Astrocyte of the spinal cord (primary cell): ENCODE measurements at places on chromosomes 5 and 9.

- DNase-seq = no peak
Measured at GRCh38 chr5:88092958-88093605, 175.6 kb downstream of the TMEM161B start.

GRCh38 chr5:143225511-143225910, 178.0 kb downstream of the NR3C1 start:
- DNase-seq = no peak

DNA sequence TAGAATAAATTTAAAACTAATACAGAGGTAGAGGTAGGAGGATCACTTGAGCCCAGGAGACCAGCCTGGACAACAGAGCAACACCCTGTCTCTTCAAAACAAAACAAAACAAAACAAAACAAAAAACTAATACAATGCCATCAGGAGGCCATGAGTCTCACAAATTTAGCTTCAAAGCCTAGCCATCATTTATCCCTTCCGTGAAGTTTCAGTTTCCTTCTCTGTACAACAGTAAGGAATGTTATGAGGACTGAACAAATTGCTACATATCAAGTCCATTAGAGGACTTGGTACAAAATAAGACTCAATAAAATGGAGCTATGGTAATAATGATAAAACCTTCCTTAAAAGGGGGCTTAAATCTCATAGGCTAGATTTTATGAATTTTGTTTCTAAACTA, 60.8 kb downstream of the MAPKAP1 start:
- DNase-seq = no peak

- DNase-seq = no peak
Measured at GRCh38 chr9:82443312-82443711, 454.7 kb downstream of the SPATA31D1 start.

GRCh38 chr5:18972177-18972576, 1015.8 kb downstream of the CDH18 start:
- DNase-seq = no peak

DNA sequence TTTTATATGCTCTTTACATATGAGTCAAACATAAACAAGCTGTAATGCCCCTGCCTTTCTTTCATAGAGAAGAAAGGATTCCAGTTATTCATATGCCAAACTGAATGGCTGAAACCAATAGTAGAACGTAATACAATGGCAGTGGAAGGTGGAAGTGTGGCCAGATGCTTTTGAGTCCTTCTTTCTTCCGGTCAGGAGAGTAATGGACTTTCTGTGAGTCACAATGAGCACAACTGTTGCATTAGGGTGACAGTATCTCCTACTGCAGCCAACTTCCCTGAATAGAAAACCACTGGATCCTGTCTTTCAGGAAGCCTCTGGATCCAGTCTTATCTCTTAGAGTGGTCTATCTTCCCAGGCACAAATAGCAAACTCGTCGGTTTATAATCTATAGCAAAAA, 855.2 kb downstream of the MAT2B start:
- peak; percentile 24 for DNase-seq

GRCh38 chr9:100673249-100673648, 95.4 kb downstream of the CAVIN4 start:
- DNase-seq = no peak

DNA sequence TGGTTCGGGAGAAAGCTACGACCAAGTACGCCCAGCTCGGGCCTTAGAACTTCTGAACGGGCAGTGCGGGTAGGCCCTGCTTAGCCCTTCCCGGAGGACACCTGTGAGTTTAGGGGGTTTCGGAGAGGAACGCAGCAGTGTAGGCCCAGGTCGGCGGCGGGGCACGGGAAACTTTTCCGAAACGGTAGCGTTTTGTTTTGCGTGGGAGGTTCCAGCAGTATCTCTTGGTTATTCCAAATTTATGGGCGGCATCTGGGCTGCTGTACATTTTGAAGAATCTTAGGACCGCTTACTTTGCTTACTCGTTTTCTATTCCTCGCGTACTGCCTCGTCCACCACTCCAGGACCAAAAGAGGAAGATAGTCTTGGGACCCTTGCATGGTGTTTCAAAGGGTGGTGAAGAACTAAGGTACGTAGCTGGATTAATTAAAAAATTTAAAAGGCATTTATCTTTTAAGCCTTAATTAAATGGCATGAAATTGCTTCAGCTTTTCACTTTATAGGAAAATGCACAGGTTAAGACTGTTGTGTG, 492 bp downstream of the TENT2 start:
- DNase-seq = no peak

DNA sequence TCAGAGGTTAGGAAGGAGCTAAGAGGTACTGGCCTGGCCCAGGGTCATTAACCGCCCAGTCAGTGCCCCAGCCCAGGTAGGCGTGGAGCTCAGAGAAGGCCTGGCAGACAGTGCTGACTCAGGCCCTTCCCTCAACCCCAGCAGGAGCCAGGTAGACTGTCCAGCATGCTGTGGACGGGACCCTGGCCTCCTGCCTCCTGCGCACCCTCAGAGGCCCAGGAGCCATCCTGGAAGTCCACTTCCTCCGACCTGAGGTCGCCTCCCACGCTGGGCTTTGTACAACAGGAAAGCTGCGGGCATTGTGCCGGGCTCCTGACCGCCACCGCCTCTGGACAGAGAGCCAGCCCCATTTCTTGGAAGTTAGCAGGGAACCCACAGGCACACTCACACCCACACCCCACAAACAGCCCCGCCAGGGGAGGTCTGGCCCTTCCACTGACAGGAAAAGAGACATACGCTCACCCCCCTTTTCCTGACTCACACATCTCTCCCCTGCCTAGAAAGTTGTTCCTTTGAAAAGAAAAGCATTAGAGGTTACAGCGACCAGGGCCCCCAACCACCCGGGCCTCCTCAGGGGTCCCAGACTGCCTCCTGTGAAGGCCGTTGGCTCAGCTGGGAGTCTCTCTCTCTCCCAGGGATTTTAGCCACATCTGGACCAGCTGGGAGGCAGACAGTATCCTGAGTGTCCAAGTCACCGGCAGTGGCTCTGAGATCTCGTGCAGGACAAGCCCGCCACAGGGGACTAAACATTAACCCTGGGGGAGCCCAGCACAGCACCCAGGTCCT, 7.7 kb downstream of the RALGDS start:
- DNase-seq = peak; percentile 74

- no peak for DNase-seq
Measured at GRCh38 chr5:176550275-176550831, 1.2 kb downstream of the CDHR2 start.

GRCh38 chr9:76803762-76804161, 39.5 kb downstream of the PCA3 start:
- no peak for DNase-seq

GRCh38 chr9:83199240-83199639, 136.3 kb upstream of the RASEF start:
- peak; percentile 60 for DNase-seq

DNA sequence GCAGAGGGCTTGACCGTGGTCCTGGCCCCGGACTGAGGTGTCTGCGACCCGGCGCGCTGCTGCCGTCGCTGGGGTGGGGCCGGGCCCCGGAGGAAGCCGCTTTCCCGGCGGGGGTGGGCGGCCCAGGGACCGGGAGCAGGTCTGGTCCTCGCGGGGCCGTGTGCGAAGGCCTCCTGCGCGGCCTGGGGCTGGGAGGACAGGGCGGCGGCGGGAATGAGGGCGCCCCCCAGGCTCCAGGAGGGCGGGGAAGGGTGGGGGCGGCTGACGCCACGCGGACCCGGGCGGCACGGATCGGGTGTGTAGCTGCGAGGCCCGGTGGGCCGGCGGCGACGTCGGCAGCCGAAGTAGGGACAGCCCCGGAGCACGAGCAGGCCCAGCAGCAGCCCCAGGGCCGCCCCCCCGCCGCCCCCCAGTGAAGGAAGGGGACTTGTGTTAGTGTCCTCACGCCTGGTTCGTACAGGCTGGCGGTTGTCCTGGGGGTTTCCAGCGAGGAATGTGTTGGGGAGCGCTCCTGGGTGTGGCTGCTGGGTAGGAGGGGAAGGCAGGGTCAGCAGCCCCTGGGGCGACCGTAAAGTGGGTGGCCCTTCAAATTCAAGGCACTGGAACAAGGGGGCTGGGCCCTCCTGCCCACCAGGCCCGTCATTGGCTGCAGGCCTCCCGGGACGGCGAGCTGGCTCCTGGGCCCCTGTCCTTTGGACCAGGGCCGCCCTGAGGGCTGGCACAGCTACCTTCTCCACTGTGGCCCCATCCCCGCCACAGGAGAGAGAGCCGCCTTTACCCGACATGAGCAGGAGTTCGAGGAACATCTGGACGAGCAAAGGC, 597 bp upstream of the TMEM250 start:
- DNase-seq = peak; percentile 27

GRCh38 chr5:9069650-9070049, 476.2 kb downstream of the SEMA5A start:
- DNase-seq = no peak

- no peak for DNase-seq
Measured at GRCh38 chr9:131120620-131121228, 4.7 kb upstream of the NUP214 start.

DNA sequence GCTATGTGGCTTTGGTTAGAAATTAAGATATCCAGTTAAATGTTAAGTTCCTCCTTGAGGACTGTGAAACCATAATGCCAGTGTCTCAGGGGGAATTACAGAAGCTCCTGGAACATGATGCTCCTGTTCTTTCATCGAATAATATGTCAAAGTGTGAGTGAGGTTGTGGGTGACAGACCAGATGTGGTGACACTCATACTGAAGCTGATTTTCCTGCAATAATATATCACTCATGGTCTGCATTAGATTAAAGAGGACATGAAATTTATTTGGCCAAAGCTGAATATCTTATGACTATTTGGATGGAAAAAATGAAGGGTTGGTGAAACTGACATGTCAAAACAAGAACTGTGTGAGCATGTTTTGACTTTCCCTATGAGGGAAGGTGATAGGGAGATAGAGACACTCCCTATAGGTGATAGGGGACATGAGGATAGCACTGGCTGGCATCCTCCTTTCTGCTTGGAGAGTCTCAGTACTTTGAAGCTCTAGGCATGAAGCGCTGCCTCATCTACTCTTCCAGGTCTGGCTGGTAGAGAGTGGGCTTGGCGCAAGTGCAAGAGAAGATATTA, 173.5 kb downstream of the ARHGEF28 start:
- DNase-seq = no peak

GRCh38 chr9:81032030-81032572, 657.2 kb downstream of the TLE1 start:
- peak; percentile 89 for DNase-seq

DNA sequence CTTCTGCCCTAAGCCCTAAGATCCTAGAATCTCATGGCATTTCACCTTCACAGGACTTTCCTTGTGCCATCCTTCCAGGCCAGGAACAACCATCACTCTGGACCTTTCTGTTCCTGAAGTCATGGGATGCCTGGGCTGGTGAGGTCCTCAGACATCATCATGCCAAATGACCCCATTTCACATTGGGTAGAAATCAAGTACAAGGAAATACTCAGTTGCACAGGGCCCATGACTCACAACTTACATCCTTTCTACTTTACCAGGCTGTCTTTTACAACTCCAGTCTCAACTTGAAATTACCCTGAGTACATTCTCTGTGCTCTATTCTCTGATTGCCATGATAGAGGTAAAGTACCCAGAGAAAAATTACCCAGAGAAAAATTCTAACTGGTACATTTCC, 167.1 kb downstream of the PIK3R1 start:
- DNase-seq = no peak

GRCh38 chr5:32165597-32165996, 8.5 kb downstream of the GOLPH3 start:
- DNase-seq = no peak

DNA sequence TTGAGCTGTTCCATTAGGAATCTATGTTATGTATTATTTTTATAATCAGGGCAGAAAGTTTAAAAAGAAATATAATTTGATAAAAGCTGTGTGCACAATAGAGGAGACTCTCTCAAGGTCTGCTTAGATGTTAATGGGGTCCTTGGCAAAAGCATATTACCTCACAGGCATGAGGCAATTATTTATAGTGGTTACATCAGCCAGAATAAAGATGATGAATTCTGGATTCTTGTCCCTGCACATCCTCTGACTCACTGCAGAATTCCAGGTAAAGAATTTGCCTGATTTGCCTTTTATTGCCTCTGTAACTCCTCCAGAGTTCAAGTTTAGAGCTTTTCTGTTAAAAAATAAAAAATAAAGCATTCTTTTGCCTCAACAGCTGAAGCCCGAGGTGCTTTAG, 253.6 kb downstream of the MAST4 start:
- DNase-seq = peak; percentile 57

DNA sequence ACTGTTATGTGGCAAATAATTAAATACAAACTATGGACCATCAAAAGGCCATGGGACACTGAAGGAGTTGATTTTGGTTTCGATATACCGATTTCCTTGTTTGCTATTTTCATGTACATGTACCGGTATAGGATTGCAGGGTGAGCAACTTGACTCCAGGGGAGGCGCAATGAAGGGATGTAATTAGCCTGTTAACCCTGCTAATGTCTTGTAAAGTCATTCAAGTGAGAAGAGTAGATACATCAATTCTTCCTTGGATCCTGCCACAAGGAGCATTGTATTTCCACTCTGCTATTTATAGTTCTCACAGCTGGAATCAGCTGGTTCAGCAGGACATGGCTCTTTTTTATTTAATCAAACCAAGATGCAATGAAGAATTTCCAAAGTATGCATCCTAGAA, 102.0 kb downstream of the STK32A start:
- DNase-seq = no peak

DNA sequence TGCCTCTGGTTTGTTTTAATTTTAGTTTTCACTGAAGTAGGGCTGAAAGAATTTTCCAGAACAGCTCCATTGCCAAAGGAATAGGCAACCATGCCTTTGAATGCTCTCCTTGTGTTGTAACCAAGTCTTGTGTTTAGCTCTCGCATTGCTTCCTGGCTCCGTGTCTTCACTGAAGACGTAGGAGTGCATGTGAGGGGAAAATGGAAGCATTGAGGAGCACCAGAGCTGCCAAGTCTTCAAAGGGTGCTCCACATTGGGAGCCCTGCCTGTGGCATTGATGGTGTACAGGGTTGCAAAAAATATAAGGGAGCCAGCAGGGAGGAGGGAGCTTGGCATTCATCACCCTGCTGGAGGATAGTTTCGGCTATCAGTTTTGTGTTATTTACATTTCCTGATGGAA, 86.6 kb downstream of the NTRK2 start:
- DNase-seq = no peak

DNA sequence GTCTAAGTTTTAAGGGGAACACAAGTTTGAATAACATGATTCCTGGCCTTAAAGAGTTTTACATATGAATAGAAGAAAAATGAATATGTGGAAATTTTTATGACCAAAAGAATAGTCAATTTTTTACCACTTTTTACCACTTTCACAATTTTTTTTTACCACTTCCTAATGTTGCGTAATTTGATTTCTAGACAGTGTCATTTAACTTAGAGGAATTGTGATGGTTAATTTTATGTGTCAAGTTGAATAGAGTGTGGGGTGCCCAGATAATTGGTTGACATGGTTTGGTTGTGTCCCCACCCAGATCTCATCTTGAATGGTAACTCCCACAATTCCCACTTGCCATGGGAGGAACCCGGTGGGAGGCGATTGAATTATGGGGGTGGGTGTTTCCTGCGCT, 416.6 kb downstream of the KIF4B start:
- DNase-seq = no peak
